ENCODE measurements at places on chromosomes 7 and 10.

GRCh38 chr10:74024600-74024999 is 26.7 kb downstream of the VCL start:
- DNase-seq, result no peak

DNA sequence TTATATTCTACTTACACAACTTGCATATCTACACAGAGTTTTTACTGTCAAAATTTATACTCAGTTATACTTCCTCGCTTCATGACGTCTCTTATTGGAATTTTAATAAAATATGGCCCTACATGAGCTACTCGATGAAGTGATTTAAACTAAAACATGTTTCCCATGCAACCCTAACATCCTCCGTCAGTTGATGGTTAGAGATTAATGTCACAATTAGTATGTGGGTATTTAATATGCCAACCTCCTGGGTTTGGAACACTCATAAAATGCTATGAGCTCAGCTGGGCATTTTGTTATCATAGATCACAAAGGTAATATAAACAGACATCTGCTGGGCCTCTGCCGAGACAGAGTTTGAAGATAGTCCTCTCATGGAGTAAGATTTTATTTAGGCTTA is 66.5 kb downstream of the GNAT3 start:
- no peak for DNase-seq

DNA sequence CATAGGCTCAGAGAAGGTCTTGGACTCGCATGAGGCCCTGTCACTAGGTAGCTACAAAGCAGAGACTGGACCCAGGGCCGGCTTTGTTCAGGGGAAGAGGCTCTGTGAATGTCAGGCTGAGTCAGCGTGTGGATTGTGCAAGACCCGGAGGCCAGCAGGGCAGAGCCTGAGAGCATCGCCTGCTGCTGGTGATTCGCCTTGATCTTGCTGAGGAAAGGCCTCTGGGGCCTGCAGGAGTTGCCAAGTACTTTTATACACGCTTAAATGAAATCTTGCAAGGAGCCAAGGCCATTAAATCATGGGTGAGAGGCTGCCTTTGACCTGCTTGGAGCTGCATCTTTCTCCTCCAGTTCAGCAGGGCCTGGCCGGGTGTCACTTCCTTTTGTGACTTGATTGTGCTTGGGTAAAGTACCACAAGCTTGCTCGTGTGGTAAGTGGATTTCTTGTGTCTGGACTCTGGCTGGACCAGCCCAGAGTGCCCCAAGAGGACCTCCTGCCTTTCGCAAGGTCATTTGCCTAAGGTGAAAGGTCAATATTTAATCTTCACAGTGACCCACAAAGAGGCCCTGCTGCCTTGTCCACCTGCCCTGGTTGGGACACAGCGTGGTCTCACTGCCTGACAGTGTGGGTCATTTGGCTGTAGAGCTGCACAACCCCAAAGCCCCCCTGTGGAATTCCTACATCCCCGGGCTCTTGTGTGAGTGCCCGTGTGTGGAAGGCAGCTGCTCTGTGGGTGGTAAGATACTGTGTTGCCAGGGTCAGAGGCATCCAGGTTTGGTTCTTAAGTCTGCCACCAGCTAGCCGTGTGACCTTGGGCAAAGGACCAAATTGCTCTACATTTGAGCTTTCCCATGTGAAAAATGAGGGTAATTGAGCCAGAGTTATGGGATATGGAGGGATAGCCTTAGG is 38.6 kb upstream of the SH2D4B start:
- no peak for DNase-seq

- peak; percentile 75 for DNase-seq
Observed at GRCh38 chr10:43671659-43672531, 23.2 kb upstream of the ZNF32 start.

DNA sequence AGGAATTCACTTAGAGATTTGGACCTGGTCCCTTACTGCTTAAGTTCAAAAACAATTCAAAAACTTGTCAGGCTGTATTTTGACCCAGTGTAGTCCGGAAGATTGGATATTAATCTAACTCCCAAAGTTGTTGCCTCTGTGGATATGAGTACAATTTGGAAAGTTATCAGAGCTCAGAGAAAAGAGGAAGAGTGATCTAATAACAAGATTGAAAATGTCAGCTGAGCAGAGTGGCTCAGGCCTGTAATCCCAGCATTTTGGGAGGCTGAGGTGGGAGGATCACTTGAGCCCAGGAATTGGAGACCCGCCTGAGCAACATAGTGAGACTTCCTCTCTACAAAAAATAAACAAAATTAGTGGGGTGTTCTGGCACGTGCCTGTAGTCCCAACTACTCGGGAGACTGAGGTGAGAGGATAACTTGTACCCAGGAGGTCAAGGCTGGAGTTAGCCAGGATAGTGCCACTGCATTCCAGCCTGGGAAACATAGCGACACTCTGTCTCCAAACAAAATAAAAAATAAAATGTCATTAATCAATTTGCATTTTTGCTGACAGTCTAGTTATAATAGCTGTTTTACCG is 3.2 kb upstream of the ASCC1 start:
- no peak for DNase-seq

GRCh38 chr7:17466216-17466615 is 167.8 kb downstream of the AHR start:
- DNase-seq, result no peak

- DNase-seq, result no peak
Observed at GRCh38 chr7:24384362-24385030, 100.5 kb downstream of the NPY start.

GRCh38 chr7:158289761-158290523 is 297.7 kb downstream of the PTPRN2 start:
- no peak for DNase-seq

- no peak for DNase-seq
Observed at GRCh38 chr10:5532307-5532605, 7.5 kb downstream of the CALML3 start.

- no peak for DNase-seq
Observed at GRCh38 chr7:107951896-107952295, 51.1 kb downstream of the LAMB1 start.

- DNase-seq, result no peak
Observed at GRCh38 chr7:46739518-46740234, 818.6 kb upstream of the IGFBP3 start.

- DNase-seq, result no peak
Observed at GRCh38 chr10:129025787-129026186, 441.3 kb upstream of the MGMT start.

- no peak for DNase-seq
Observed at GRCh38 chr7:128093614-128094570, 62.7 kb upstream of the LRRC4 start.

- DNase-seq, result no peak
Observed at GRCh38 chr10:132210766-132211165, 24.0 kb downstream of the DPYSL4 start.

- DNase-seq, result peak; percentile 23
Observed at GRCh38 chr7:13279854-13280435, 592.5 kb downstream of the ARL4A start.

GRCh38 chr7:17802056-17802455 is 138.2 kb downstream of the SNX13 start:
- no peak for DNase-seq

DNA sequence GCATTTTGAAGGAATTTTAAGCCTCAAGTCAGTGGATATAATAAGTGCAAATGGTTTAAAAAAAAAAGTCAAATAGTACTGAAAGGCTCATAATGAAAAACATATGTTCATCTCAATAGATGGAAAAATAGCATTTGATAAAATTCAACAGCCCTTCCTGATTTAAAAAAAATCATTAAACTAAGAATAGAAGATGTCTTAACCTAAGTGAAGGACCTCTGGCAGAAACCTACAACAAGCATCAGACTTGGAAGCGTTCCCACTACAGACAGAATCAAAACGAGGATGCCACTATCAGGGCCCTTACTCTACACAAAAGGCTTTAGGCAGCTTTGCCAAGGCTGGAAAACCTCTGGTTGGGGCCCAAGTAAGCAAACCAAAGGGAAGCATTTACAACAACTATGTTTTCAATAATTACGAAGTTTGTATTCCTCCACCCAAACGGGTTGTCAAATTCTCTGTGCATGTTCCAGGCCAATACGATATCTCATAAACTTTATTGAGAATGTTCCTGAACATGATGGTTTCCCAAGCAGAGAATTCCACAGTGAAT is 45.1 kb downstream of the CYTH3 start:
- no peak for DNase-seq

GRCh38 chr7:23546897-23547572 is 15.3 kb upstream of the TRA2A start:
- DNase-seq, result peak; percentile 75

DNA sequence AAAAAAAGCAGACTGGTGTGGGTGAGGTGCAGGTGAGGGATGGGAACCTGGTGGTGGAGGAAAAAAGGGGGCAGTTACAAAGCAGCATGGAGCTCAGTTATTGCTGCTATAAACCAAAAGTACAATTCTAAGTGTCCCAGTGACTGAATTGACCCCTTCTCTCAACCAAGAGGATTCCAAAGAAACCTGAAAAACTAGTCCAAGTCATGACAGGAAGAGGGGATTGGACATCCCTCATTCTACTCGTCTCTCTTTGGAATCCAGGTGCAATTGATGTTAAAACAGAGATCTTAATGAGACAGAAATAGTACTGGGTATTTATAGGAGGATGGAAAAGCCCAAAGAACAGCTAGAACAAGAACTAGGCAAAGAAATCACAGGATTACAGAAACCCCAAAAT is 322.3 kb upstream of the IGFBP3 start:
- DNase-seq, result no peak

DNA sequence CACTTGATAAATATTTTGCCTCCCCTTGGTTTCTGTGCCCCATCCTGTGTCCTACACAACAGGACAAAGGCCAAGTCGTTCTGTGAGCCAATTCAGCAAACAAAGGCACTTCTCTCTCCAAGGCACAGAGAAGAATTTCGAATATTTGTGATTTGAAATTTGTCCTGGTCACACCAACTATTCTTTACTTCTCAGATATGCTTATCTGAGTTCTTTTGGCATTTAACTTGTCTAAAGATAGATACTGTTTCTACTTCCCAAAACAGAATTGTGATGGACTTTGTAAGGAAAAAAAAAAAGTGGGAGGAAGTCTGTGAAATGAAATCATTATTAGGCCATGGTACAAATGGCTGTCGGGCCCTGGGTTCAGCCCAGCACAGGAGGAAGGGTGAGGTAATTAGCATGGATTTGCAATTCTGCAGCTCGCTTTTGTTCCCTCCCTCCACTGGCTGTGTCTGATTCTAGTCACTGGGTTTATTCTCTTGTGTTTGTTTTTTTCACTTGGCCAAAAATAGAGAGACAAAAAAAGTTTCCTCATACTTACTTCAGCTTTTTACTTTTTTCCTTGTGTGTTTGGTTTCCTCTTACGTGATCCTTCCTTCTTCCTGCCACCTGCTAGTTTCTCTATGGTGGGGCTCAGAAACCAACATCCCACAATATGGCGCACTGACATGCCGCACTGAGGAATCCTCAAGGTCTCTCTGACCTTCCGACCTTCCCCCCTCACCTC is 108.2 kb upstream of the MKLN1 start:
- no peak for DNase-seq

Measured in CD8-positive, alpha-beta T cell (primary cell).